ENCODE measurements at places on chromosomes 5 and 9. TPM values are rescaled to one million over a fixed set of nuclear protein-coding genes. Genes with fewer than 3 reads are reported as not detected.

GRCh38 chr5:136521696-136522095, 156.4 kb upstream of the TRPC7 start:
- DNase-seq = no peak

- DNase-seq = peak; percentile 50
These were observed 43.1 kb upstream of the TTC39B start for GRCh38 chr9:15349892-15350761.

- no peak for DNase-seq
These were observed 549.2 kb upstream of the CYLC2 start for GRCh38 chr9:102445906-102446305.

- peak; percentile 13 for DNase-seq
These were observed 278.3 kb upstream of the PTGER4 start for GRCh38 chr5:40401284-40402006.

DNA sequence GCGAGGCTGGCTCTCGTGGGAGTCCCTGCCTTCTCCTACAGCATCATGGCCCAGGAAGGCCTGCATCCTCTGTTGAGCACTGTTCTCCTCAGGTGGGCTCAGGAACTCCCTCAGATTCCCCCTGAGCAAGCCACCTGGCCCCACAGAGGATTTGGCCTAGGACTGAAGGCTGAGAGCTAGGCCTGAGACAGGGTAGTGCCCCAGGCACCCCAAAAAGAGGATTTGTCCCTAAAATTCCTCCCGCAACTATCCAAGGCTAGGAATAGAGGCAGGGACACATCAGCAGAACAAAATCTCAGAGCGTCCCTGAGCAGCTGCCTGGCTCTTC, 11.0 kb upstream of the IRF1 start:
- no peak for DNase-seq

DNA sequence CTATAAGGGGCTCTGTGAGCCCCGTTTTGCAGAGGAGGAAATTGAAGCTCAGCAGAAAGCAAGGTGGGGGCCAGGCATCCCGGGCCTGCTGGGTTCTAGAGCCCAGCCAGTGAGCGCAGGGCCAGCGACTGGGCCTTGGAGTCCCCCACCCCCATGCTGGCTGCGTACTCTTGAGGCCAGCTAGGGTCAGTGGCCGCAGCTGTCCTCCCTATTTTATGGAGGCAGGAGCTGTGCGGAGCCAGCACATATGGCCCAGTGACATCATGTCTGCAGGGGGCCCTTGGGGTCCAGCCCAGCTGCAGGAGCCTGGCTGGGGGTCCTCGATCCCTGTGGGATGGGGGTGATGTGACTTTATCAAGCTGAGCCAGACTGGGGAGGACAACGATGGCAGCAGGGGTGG, 71.3 kb downstream of the HMCN2 start:
- DNase-seq = no peak

GRCh38 chr9:131946180-131946579, 133.5 kb downstream of the MED27 start:
- no peak for DNase-seq

- DNase-seq = peak; percentile 59
These were observed 63.7 kb downstream of the GLIS3 start for GRCh38 chr9:4235871-4236804.

DNA sequence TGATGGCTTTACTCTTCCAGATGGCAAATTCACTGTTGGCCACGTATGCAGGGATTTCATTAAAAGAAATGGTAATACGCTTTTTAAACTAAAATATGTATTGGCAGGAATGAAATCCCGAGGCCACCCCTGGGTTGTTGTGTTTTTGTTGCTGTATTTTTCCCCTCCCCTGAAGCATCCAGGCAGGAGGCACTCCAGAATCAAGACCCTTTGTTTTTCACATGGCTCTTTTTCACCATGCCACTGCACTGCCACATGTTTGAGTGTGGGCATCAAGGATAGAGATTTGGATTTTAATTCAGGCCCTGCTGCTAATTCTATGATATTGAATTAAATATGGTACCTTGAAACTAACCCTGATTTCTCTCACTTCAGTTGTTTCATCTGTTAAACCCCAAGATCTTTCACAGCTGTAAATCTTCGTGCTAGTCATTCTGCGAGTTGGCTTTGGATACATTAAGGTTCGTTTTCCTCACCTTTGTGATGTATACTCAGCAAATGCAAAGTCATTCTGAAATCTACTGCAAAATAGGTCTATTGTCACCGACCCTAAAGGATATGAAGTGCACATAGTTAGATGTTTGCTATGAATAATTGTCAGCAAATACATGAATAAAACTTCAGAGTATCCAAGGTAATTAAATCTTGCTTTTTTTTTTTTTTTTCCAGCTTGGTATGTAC, 533.4 kb downstream of the PTPRD start:
- no peak for DNase-seq

- DNase-seq = peak; percentile 49
These were observed at the start of gene SUSD1 for GRCh38 chr9:112174965-112175795. SUSD1 (minus strand) TSS chr9:112175297; CDS start chr9:112175235, 62 bp downstream.

DNA sequence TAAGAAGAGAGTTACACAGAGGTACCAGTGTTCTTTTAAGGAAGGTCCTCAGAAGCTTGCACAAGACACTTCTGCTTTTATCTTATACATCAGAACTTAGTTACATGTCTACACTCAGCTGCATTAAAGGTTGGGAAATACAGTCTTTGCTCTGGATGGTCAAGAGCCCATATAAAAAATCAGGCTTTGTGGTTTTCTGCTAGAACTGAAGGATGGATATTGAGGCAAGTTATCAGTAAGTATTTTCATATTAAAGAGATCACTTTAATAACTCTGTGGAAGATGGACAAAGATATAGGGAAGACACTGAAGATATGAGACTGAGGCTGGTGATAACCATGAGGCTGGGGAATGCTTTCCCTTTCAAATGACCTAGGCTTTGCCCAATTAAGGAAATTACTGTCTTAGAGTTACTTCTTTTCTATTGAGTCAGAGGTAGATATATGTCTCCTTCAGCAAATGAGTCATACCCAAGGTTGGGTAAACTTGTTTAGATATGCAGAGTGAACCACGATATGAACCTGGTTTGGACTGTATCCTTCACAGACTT, 87.0 kb upstream of the TNC start:
- peak; percentile 89 for DNase-seq

GRCh38 chr5:134879456-134879855, 5.3 kb downstream of the TXNDC15 start:
- DNase-seq = no peak

GRCh38 chr5:119411361-119412278, 40.7 kb upstream of the HSD17B4 start:
- peak; percentile 89 for DNase-seq

LHFPL2 gene
- 14.4 TPM for total RNA-seq

RORB gene
- not detected for total RNA-seq

MOB3B gene
- total RNA-seq = not detected

FGF18 gene
- not detected for total RNA-seq

RNF224 gene
- total RNA-seq = not detected
